Aortic smooth muscle cell (primary cell): ENCODE measurements at places on chromosomes 4 and X. TPM values are rescaled to one million over a fixed set of nuclear protein-coding genes. Genes with fewer than 3 reads are reported as not detected.

SLC49A3 gene
- 2.2 and 8.6 TPM in 2 replicates for total RNA-seq

ASMT gene
- not detected in 2 replicates for total RNA-seq

GPR119 gene
- total RNA-seq, result not detected in 2 replicates

GRSF1 gene
- total RNA-seq, result 79.7 and 87.2 TPM in 2 replicates

GUCY1A1 gene
- total RNA-seq, result 12.4 and 13.5 TPM in 2 replicates

TLR3 gene
- 3.7 and 6.9 TPM in 2 replicates for total RNA-seq

ADGRL3 gene
- 0.06 and 3.0 TPM in 2 replicates for total RNA-seq

IGBP1 gene
- total RNA-seq, result 63.0 and 67.0 TPM in 2 replicates

CXorf38 gene
- 7.4 and 7.8 TPM in 2 replicates for total RNA-seq

LRRC66 gene
- total RNA-seq, result 0.53 and 0.56 TPM in 2 replicates

RTL3 gene
- not detected in 2 replicates for total RNA-seq

ADAD1 gene
- not detected in 2 replicates for total RNA-seq

ARHGEF9 gene
- 20.2 and 21.1 TPM in 2 replicates for total RNA-seq

MAGEA1 gene
- total RNA-seq, result not detected in 2 replicates

TMPRSS11F gene
- total RNA-seq, result not detected in 2 replicates

GPRASP1 gene
- total RNA-seq, result 2.3 and 2.9 TPM in 2 replicates

SCML2 gene
- 1.2 TPM in 2 replicates for total RNA-seq

CT45A3 gene
- total RNA-seq, result not detected in 2 replicates

MMRN1 gene
- total RNA-seq, result 4.7 and 11.1 TPM in 2 replicates

RAB41 gene
- total RNA-seq, result not detected in 2 replicates

RNF212 gene
- total RNA-seq, result 0.44 and 0.53 TPM in 2 replicates

CXCL10 gene
- not detected in 2 replicates for total RNA-seq

NALF2 gene
- not detected in 2 replicates for total RNA-seq

VSIG4 gene
- total RNA-seq, result not detected in 2 replicates

SUPT20HL1 gene
- under 0.01 and 0.06 TPM in 2 replicates for total RNA-seq

MAGEA2B gene
- total RNA-seq, result not detected in 2 replicates

TASL gene
- total RNA-seq, result not detected in 2 replicates

OTUD6A gene
- not detected in 2 replicates for total RNA-seq

KIAA1210 gene
- not detected in 2 replicates for total RNA-seq

ODAM gene
- total RNA-seq, result not detected in 2 replicates

CYBB gene
- not detected in 2 replicates for total RNA-seq

GPC3 gene
- under 0.01 TPM in 1 of 2 replicates, not detected in the other for total RNA-seq

PHEX gene
- 0.66 and 1.5 TPM in 2 replicates for total RNA-seq

FABP2 gene
- total RNA-seq, result not detected in 2 replicates

TMPRSS11B gene
- not detected in 2 replicates for total RNA-seq

SHROOM2 gene
- total RNA-seq, result 0.25 and 0.26 TPM in 2 replicates

PCDH19 gene
- total RNA-seq, result 0.06 and 0.26 TPM in 2 replicates

SLC2A9 gene
- 1.1 and 2.6 TPM in 2 replicates for total RNA-seq

BTC gene
- 0.92 and 0.93 TPM in 2 replicates for total RNA-seq

BEND4 gene
- not detected in 2 replicates for total RNA-seq

SPANXA1 gene
- total RNA-seq, result not detected in 2 replicates

GDPD2 gene
- not detected in 2 replicates for total RNA-seq

PAGE1 gene
- total RNA-seq, result not detected in 2 replicates

CFAP99 gene
- 0.12 and 0.13 TPM in 2 replicates for total RNA-seq

EXOC1L gene
- not detected in 2 replicates for total RNA-seq

CSAG1 gene
- not detected in 2 replicates for total RNA-seq

DACH2 gene
- not detected in 2 replicates for total RNA-seq

NONO gene
- 386 and 414 TPM in 2 replicates for total RNA-seq

FANCB gene
- total RNA-seq, result 5.9 and 6.5 TPM in 2 replicates

PWWP3B gene
- total RNA-seq, result under 0.01 and 0.06 TPM in 2 replicates

MAGEE2 gene
- total RNA-seq, result under 0.01 TPM in 1 of 2 replicates, not detected in the other

F9 gene
- total RNA-seq, result not detected in 2 replicates

ARHGAP24 gene
- 42.5 and 53.0 TPM in 2 replicates for total RNA-seq

LINC00632 gene
- total RNA-seq, result 5.7 and 8.4 TPM in 2 replicates

CPLX1 gene
- total RNA-seq, result not detected in 2 replicates
